Stimulated activated CD4-positive, alpha-beta T cell treated with anti-CD3 and anti-CD28 coated beads, Interleukin-2, amount 100 ng/mL, for 4 hours (primary cell): ENCODE measurements at places on chromosomes 12 and 14.

- no peak for DNase-seq
Observed at GRCh38 chr14:59564366-59564765, 12.2 kb downstream of the CCDC175 start.

DNA sequence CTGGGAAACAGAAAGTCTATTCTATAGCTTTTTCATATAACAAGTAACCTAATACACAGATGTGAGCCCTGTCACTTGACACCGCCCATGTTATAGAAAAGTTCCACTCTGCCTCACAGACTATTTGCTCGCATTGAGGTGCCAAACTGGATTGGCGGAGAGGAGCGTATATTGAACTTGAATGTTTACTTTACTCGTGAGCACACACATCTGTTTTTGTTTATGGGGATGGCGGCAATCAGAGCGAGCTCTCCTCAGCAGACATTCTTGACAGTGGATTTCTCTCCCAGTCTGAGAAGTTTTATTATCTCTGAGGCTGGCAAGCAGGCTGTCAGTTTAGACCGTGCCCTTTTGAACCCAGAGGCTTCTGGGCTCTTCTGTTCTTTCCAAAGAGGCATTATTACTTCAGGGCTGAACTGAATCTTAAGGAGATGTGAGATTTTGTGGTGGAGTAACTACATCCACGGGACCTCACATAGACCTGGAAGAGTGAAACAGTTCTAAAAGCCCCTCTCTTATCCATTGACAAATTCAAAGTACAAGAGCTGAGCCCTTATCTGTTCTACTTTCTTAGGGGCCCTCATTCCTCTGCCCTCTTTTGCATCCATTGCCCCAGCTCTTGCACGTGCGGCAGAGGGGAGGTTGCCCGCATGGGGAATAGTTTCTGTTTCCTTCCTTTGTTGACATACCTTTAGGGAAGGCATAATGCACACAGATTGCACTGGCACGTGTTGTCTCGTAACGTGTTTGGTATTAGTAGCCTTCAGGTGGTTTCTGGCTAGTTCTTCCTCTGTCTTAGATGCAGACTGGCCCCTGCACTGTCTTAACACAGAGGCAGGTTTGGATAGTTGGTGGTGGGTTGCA is 68.2 kb downstream of the DRAM1 start:
- no peak for DNase-seq

- DNase-seq, result no peak
Observed at GRCh38 chr12:87201598-87201997, 827.6 kb downstream of the C12orf50 start.

DNA sequence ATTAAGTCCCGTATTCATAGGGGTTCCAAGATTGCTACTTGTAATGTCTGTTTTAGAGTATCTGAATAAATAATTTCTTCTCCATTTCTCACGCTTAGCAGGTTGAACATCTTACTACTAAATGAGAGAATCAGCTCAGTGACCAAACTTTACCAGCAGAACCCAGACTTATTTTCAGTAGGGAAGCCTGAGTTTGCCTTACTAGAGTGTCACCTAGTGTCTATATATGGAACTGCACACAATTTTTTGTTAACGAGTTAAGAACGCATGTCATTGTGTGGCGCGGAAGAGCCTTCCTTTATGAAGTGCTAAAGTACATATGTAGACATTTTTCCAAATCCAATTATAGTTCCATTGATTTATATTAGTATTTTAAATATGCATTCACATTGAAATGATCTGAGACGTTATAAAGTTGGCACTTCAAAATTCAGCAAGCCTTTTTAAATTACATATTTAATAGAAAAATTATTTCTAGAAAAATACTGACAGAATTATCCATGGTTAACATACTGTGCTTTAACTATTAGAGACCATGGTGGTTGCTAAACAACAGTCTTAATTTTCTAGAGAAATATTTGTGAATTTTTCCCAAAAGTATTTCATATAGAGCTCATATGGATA is 88.3 kb downstream of the RPS29 start:
- DNase-seq, result no peak

GRCh38 chr12:111216387-111217159 is 152.3 kb downstream of the PHETA1 start:
- no peak for DNase-seq

DNA sequence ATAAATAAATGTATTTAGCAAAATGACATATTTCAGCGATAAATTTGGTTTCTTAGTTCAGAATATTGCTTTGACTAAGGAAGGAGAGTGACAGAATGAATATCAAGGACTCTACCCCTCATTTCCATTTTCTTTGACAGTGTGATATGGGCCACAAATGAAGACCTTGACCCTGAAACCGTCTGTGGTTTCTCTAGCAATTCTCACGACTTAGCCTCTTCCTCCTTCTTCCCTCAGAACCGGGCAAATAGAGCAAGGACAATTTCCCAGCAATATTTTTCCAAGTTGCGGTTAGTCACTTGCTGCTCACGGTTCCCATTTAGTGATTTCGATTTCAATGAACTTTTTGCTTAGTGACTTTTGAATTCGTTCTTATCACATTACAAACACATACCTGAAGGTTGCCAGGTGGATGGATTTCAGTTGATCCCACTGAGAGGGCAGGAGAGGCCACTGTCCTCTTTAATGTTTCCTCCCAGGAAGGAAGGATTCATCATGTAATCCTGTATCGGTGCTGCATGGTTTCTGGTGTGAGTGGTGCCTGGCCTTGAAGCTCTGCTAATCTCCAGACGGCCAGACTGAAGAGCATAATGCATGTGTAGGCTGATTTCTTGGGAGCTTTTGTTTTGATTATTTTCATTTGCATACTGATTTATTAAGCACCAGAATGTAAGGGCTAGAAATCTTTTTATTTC is 77.6 kb downstream of the CHST11 start:
- DNase-seq, result no peak

GRCh38 chr14:81946834-81947798 is 413.5 kb upstream of the SEL1L start:
- no peak for DNase-seq

DNA sequence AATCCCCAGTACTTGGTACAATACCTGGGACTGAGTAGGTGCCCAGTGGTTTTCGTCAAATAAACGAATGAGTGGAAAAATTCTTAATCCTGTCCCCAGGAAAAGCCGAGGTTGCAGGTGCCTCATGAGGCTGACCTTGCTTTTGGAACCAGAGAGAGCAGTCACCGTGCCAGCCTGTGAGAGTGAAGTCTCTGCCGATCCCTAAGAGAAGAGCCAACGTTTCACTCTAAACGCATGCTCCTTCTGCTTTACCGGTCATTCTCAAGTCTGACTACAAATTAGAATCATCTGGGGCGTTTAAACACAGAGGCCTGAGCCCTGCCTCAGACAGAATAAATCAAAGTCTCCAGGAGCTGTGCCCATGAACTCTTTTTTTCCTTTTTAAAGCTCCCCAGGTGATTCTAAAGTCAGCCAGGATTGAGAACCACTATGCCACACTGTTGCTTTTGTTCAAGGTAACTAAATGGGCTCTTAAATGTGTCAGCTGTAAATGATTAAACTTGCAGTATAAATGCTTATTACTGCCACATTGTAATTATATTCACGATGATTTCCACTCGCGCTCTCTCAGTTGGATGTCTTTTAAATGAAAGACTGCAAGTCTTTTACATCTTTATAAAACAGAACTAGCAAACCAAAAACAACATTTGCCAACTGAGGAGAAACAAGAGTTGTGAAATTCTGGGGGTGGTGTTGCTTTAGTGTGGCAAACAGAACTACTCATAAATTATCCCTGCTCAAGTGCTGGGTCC is 26.9 kb downstream of the TCP11L2 start:
- DNase-seq, result no peak

- no peak for DNase-seq
Observed at GRCh38 chr12:26469421-26470180, 274.2 kb downstream of the SSPN start.

DNA sequence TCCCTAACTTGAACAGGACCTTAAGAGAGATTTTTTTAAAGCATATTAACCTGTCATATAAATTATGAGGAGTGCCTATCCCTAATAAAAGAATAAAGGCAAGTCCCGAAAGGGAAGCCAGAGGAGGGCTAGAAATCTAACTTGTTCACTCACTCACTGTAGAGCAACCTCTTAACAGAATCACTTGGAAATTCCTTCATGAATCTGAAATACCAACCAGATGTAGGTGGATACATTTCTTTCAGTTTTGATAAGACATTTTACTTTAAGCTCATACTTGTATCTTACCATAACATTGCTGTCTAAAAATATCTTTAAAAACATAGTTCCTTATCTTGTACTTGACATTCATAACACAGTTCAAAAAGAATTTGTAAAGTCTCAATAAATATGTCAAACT is 25.7 kb downstream of the NTN4 start:
- DNase-seq, result no peak

DNA sequence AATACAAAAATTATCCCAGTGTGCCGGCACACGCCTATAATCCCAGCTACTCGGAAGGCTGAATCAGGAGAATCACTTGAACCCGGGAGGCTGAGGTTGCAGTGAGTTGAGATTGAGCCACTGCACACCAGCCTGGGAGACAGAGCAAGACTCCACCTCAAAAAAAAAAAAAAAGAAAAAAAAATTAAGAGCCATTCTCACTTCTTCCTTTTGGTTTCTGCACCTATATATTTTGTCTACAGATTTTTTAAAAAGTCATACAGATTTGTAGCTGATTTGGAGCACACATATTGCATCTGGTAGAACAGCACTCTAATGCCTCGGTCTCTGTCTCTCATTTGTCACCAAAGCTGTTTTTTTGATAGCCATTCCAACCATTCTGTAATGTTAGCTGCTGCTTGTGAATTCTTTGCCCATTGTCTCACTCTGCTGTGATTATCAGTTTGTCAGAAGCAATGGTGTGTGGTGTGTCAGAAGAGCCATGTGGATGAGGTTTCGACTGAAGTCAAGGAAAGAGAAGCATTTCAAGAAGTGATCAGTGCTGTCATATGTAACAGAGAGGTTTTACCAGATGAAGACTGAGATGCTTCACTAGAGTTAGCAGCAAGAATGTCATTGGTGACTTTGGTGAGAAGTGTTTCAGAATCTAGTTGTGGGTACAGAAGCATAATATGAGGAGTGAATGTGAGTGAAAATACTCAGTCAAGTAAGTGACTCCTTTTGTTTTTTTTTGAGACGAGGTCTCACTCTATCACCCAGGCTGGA is 8.7 kb upstream of the KTN1 start:
- no peak for DNase-seq

- no peak for DNase-seq
Observed at GRCh38 chr12:66742508-66743367, 63.9 kb upstream of the GRIP1 start.

- no peak for DNase-seq
Observed at GRCh38 chr14:92657457-92658142, 90.8 kb downstream of the LGMN start.

DNA sequence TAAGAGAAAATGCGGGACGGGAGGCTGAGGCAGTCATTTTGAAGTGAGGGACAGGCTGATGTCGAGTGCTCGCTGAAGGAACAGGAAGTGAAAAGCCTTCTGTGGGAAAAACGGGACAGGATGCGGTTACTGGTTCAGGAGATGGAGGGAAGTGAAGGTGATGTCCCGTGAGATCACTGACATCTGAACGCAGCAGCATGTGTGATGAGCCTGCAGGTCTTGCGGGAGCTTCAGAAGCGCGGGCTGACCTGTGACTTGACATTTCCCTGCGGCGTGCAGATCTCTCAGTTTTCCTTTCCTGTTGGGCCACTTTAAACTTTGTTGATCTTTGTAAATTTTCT is 77.8 kb downstream of the DDX51 start:
- DNase-seq, result no peak

DNA sequence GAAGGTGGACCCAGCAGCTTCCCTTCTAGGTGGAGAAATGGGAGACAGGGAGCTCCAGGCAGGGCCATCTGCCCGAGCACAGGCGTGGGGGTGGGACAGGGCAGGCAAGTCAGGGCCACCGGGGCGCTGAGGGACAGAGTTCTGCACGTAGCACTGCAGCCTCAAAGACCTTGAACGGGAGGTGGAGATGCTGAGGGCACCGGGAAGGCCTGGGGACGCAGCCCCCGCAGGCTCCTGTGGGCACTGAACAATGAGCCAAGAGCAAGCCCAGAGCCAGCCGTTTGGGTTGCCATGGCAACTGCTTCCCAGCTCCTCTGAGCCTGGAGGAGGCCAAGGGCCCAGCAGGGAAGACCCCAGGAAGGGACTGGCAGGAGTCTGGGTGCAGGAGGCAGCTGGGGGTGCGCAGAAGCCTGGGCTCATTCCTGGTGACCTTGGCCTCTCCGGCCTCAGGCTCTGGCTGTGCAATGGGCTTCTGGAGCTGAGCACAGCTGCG is 3.4 kb downstream of the LBHD2 start:
- DNase-seq, result no peak

GRCh38 chr12:25347716-25348592 is 97.2 kb upstream of the KRAS start:
- DNase-seq, result no peak

- DNase-seq, result no peak
Observed at GRCh38 chr14:74739293-74740030, 23.7 kb upstream of the YLPM1 start.

GRCh38 chr14:102573591-102574046 is 18.8 kb upstream of the RCOR1 start:
- DNase-seq, result no peak

GRCh38 chr14:99891900-99892299 is 98.7 kb downstream of the EML1 start:
- no peak for DNase-seq

DNA sequence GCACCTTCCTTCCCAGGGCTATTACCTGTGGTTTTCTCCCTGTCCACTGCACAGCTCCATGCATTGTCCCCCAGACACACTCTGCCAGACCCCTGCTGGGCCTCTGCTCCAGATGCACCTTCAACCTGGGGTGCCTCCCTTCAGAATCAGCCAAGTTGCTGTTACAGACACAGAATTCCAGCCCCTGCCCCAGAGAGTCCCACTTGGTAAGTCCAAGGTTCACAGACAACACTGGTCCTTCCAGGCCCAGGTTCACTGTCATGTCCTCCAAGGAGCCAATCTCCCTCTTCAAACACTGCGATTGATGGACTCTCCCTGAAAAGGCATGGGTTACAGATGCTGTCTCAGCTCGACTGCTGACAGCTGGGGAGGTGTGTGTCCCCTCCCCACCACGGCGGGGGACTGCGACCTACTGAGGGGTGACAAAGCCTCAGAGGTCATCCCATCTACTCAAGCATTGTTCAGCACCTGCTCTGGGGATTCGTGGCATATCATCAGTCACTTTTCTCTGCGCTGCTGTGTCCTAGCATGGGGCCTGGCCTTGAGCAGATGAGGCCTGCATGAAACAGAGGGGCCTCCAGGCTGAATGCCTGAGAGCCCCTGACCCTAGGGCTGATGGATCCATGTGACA is 24.3 kb downstream of the CALM1 start:
- DNase-seq, result no peak

GRCh38 chr14:69536971-69537370 is 37.7 kb downstream of the CCDC177 start:
- DNase-seq, result no peak

GRCh38 chr14:96275177-96276112 is 19.4 kb downstream of the BDKRB1 start:
- peak; percentile 45 for DNase-seq
